ENCODE measurements at places on chromosomes 11 and 22.

GRCh38 chr22:39221999-39222686, 22.6 kb downstream of the PDGFB start:
- DNase-seq, result no peak

DNA sequence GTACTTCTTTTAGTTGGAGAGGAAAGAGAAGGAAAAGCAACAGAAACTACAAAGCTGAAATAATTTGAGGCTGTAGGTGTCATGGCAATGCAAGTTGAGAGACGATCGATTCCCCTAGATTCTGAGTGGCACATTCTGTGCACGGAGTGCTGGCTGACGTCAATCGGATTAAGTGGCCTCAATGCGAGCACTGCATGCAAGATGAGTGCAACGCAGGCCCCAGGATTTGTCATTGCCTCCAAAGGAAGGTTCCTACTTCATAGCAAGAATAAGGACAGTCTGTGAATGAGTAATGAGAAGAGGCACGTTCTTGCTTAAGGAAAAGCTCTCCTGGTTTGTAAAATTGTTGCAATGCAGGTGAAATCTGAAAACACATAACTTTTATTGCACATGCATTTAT, 892.4 kb downstream of the KCNA4 start:
- DNase-seq, result no peak

DNA sequence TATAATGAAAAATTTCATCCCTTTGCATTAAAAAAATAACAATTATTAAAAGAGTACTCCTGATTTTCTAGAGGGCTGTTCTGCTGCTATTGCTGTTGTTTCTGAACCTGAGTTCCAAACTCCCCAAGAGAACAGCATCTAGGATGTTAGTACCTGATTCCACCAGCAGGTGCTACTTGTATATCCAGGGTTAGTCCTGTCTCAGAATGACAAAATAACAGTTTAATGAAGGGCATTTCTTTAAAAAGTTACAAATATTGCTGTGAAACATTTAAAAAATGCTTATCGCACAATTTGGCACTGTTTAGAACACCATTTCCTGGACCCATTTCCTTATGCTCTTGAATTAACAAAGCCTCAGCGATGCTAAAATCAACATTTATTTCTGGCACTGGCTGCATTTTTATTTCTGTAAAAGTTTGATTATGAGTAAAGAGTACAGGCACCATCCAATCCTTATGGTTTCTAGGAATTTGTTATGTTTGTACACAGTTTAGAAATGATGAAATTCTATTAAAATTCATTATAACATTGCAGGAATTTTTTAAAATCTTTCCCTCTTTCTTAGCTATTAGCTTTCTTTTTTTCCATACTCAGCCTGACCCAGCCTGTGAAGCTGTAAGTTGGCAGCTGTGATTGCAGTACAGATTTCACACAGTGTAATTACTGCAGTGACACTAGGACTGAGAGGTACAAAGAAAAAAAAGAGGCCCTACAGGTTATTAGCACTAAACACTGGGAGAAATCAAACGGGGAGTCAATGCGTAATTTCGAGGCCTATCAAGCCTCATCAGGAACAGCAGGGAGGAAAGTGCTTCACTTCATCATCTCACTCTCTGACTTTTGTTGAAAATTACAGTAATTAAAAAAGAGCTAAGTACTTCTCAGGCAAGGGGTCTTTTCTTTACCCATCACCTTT, 208.8 kb downstream of the DCDC1 start:
- no peak for DNase-seq

DNA sequence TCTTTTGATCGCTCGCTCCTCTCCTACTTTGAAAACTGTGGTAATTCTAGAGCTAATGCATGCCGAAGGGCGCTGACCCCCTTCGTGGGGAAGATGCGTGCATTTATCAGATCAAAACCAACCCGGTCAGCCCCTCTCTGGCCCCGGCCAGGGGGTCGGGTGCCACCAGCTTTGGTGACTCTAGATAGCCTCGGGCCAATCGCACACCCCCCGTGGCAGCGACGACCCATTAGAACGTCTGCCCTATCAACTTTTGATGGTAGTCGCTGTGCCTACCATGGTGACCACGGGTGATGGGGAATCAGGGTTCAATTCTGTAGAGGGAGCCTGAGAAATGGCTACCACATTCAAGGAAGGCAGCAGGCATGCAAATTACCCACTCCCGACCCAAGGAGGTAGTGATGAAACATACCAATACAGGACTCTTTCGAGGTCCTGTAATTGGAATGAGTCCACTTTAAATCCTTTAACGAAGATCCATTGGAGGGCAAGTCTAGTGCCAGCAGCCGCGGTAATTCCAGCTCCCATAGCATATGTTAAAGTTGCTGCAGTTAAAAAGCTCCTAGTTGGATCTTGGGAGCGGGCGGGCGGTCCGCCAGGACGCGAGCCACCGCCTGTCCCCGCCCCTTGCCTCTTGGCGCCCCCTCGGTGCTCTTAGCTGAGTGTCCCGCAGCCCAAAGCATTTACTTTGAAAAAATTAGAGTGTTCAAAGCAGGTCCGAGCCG, 3898.2 kb upstream of the OR11H1 start:
- DNase-seq, result no peak

GRCh38 chr11:132992838-132993631, 539.3 kb downstream of the OPCML start:
- DNase-seq, result peak; percentile 50

GRCh38 chr22:29994943-29995342, 85.3 kb upstream of the HORMAD2 start:
- DNase-seq, result no peak

GRCh38 chr11:61627850-61628661, 47.2 kb upstream of the SYT7 start:
- peak; percentile 27 for DNase-seq

DNA sequence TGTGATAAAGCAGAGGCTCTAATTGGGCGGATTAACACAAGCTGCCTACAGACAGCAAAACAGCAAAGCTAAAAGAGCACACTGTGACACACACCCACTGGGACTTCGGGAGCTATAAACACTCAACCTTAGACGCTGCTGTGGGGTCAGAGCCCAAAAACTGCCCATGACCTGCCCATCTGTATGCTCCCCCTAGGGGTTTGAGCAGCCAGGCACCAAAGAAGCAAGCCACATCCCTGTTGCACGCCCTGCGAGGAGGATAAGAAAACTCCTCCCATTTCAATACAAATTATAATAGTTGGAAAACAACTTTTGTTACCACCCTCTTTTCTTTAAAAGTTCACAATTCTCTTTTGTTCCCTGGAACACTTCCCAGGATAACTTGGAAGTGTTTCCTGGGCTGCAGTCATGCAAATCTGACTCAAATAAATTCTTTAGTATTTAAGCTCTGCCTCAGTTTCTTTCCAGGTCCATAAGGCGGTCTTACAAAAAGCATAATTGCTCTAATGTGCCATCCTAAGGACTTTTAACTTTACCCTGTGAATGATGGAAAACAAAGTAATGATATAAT, 86.4 kb downstream of the DLG2 start:
- DNase-seq, result peak; percentile 2

Measured in pons (tissue), 1 donor.